CD4-positive, alpha-beta memory T cell (primary cell): ENCODE measurements at places on chromosomes 4 and X. TPM values are rescaled to one million over a fixed set of nuclear protein-coding genes. Genes with fewer than 3 reads are reported as not detected.

DCAF8L1 gene
- not detected for total RNA-seq

LPAR4 gene
- not detected for total RNA-seq

AR gene
- 0.19 TPM for total RNA-seq

ZCCHC12 gene
- not detected for total RNA-seq

MOB1B gene
- total RNA-seq, result 10.8 TPM

DOCK11 gene
- total RNA-seq, result 112 TPM

SUPT20HL2 gene
- not detected for total RNA-seq

PABPC1L2B gene
- total RNA-seq, result not detected

NUP62CL gene
- total RNA-seq, result 2.3 TPM

ZRSR2 gene
- total RNA-seq, result 30.7 TPM

GRCh38 chrX:150512461-150512901 lies 55.9 kb upstream of the MTM1 start:
- no peak for DNase-seq
- H3K27me3 ChIP-seq, result no peaks in the 10 kb centered on the region
- no peaks in the 10 kb centered on the region for H3K4me1 ChIP-seq
- no peak overlapping the region for H3K27ac ChIP-seq
- H3K4me3 ChIP-seq, result no peak overlapping the region
- no peaks in the 10 kb centered on the region for H3K36me3 ChIP-seq

DNA sequence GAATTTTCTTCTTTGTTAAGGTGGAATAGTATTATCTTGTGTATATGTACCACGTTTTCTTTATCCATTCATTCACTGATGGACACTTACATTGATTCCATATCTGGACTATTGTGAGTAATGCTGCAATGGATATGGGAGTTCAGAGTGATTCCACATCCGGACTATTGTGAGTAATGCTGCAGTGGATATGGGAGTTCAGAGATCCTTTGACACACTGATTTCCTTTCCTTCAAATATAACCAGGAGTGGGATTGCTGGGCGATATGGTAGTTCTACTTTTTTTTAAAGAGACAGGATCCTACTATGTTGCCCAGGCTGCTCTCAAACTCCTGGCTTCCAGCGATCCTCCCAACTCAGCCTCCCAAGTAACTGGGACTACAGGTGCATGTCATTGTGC lies 12.1 kb downstream of the TMEM156 start:
- H3K4me1 ChIP-seq, result no peaks in the 10 kb centered on the region
- H3K36me3 ChIP-seq, result no peaks in the 10 kb centered on the region
- no peaks in the 10 kb centered on the region for H3K27me3 ChIP-seq
- DNase-seq, result no peak
- no peak overlapping the region for H3K27ac ChIP-seq

- H3K4me3 ChIP-seq, result no peak overlapping the region
- DNase-seq, result no peak
- H3K4me1 ChIP-seq, result no peaks in the 10 kb centered on the region
These were observed 281.7 kb downstream of the UNC5C start for GRCh38 chr4:95267081-95267480.

DNA sequence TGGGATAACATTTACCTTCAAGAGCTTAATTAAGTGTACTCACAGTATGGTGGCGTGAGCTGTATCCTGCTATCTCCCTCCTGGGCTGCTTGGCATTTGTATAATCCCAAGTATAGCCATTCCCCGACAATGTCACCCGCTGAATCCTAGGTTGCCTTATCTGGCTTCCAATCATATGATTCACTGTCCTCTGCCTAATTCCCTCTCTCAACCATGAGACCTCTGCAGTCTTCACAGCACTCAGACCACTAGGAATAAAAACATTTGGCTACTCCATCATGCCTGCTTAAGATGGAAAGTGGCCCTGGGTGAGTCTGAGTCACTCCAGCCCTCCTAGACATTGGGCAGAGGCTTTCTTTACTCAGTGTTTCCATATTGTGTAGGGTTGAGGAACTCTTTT lies 28.9 kb upstream of the WDFY3 start:
- H3K27ac ChIP-seq, result no peak overlapping the region
- no peak for DNase-seq

GRCh38 chr4:185840201-185840600 lies 28.2 kb upstream of the SORBS2 start:
- no peak overlapping the region for H3K4me3 ChIP-seq
- DNase-seq, result no peak
- H3K27ac ChIP-seq, result no peak overlapping the region
- no peaks in the 10 kb centered on the region for H3K4me1 ChIP-seq

DNA sequence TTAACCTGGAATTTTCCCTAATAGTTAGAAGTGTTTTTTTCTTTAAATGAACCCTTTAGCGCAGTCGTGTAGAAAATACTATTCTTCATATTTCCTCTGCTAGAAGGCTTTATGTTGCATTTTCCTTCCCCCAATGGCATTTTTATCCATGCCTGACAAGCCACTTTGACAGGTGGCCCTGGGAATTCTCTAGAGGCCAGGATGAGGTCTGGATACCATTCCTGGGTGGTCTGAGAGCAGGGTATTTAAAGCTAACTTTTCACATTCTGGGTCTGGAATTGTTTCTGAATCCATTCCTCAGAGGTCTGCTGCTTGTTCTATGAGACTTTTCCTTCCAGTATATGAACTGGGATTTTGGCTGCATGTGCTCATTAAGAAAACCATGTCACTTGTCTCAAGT lies 31.2 kb upstream of the PDGFRA start:
- H3K4me1 ChIP-seq, result no peaks in the 10 kb centered on the region
- H3K27me3 ChIP-seq, result no peaks in the 10 kb centered on the region
- DNase-seq, result no peak
- H3K36me3 ChIP-seq, result no peaks in the 10 kb centered on the region
- H3K27ac ChIP-seq, result no peak overlapping the region

DNA sequence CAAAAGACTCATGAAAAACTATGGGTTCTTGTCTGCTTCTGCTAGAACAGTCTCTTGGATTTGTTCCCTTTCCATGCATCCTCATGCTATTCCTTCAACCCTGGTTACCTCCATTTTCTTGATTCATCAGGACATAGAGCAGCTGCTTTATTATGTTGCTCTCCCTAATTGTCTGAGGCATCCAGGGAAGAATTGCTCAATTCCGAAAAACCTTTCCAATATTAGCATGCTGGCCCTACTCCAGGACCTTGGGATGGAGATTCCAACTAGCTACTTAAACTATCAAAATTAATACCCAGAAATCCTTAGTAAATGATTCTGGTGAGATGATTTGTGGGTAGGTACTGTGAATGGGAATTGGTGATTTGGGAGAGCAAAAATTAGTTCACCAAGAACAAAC lies 56.6 kb upstream of the FAM47B start:
- no peak overlapping the region for H3K27ac ChIP-seq
- no peaks in the 10 kb centered on the region for H3K27me3 ChIP-seq
- H3K4me1 ChIP-seq, result no peaks in the 10 kb centered on the region

- no peak overlapping the region for H3K27ac ChIP-seq
- no peaks in the 10 kb centered on the region for H3K4me1 ChIP-seq
- no peaks in the 10 kb centered on the region for H3K36me3 ChIP-seq
These were observed 51.2 kb downstream of the LGI2 start for GRCh38 chr4:24979554-24979953.

DNA sequence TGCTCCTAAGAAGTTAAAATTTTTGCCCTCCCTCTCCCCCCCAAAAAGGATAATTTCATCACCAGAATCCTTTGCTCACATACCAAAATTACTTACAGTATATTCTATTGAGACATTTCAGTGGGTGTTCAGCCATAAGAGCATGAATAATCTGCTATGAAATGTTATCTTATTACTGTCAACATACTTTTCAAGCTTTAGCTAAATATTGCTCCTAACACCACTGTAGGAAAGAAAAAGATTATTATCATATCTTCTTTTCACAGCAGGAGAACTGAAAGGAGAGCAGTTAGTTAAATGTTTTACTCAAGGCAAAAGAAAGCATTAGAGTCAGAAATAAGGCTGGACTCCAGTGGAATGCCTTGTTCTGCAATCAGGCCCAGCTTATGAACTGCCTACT lies 231.0 kb upstream of the GYPA start:
- no peak for DNase-seq
- H3K4me1 ChIP-seq, result no peaks in the 10 kb centered on the region
- H3K4me3 ChIP-seq, result no peak overlapping the region
- no peaks in the 10 kb centered on the region for H3K27me3 ChIP-seq
- no peak overlapping the region for H3K27ac ChIP-seq
- H3K36me3 ChIP-seq, result no peaks in the 10 kb centered on the region

DNA sequence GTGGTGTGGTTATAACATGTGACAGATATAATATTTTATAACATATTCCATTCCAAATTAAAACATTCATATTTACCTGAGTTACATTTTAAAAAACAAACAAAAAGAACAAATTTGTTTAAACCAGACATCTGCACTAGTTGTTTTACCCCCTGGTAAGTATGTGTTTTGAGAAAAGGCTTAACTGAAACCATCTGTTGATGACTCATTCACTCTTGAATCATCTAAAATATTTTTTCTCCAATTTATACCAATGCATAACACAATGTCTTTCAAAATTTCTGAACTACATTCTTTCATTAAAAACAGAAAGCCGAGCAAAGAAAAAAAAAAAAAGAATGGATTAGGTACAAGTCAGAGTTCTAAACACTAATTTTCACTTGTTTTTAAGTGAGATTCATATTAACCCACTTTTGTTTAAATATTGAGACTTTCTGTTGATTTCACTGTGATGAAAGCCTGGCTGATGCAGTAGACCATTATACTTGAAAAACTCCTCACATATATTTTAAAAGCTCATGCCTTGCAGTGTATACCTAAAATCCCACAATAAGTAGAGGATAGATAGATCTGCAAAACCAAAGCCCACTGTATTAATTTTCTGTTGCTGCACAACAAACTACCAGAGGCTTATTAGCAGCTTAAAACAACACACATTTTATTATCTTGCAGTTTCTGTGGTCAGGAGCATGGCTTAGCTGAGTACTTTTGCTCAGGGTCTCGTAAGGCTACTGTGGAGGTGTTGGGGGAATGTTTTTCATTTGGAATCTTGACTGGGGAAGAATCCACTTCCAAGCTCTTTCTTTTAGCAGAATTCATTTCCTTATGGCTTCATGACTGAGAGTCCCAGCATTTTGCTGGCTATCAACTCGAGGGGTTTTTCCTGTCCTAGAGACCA lies 221.5 kb downstream of the PCDH18 start:
- no peak for DNase-seq
- H3K4me3 ChIP-seq, result no peak overlapping the region
- H3K4me1 ChIP-seq, result no peaks in the 10 kb centered on the region
- no peaks in the 10 kb centered on the region for H3K27me3 ChIP-seq
- H3K27ac ChIP-seq, result no peak overlapping the region
- H3K36me3 ChIP-seq, result no peaks in the 10 kb centered on the region

DNA sequence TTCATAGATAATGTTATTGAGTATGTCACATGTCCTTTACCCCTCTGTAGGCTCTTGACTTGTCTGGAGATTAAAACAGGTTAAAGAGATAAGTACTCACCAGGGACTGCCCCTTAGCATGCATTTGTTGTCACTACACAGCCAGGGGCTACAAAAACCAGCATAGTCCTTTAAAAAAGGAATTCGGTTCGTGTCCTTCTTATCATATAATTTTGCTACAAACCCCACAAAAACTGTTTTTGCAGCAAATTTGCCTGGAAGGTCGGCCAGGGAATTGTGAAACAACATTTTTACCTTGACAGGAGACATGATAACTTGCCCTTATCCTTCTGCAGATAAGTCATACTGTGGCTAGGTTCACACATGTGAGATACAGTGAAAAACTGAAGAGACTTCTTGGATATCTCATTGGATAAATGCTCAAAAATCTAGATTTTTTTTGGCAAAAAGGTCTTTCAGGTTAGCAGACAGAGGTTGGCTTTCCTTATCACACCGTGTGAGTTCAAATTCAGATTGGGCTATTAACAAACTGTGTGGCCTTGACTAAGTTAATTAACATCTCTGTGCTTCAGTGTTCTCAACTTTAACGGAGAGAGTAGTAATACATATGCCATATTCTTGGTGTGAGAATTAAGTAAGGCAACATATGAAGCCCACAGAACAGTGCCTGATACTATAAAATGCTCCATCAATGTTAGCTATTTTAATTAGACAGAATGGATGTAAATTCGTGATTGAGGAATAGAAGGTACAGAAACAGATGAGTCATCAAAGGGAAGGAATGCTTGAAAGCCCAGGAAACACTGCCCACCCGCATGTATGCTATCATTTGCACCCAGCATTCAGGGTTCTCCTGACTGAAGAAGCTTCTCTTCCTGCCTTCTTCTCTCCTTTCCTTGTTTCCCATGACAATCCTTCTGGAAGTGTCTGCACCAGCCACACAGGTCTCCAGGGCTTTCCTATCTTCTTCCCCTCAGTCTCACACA lies 30.0 kb downstream of the FAM9C start:
- no peak overlapping the region for H3K4me3 ChIP-seq
- H3K27ac ChIP-seq, result peak overlapping the region; percentile 61
- peaks cover 47% of the 10 kb centered on the region for H3K4me1 ChIP-seq
- H3K27me3 ChIP-seq, result no peaks in the 10 kb centered on the region
- H3K36me3 ChIP-seq, result no peaks in the 10 kb centered on the region

DNA sequence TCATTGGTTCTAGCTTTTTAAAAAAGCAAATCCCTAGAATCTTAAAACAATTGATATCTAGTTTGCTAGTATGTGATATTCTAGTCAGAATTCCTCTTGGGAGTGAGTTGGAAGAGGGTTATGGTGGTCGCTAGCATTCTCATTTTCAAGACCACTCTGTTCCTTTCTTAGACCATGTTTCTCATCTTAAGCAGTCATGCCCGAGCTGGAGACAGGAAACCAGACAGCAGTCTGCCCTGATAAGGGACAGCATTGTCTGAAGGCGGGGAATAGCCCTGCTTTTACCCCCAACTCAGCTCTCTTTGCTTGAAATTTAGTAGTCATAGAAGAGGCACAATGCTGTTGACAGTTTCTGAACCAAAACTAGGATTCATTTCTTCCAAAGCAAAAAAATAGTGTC lies 5.2 kb downstream of the KLF3 start:
- H3K27me3 ChIP-seq, result no peaks in the 10 kb centered on the region
- H3K27ac ChIP-seq, result peak overlapping the region; percentile 92
- H3K4me1 ChIP-seq, result peaks cover 78% of the 10 kb centered on the region

- no peak for DNase-seq
- no peak overlapping the region for H3K27ac ChIP-seq
- no peaks in the 10 kb centered on the region for H3K4me1 ChIP-seq
- no peaks in the 10 kb centered on the region for H3K27me3 ChIP-seq
These were observed 1185.2 kb downstream of the PCDH7 start for GRCh38 chr4:31905363-31905762.

DNA sequence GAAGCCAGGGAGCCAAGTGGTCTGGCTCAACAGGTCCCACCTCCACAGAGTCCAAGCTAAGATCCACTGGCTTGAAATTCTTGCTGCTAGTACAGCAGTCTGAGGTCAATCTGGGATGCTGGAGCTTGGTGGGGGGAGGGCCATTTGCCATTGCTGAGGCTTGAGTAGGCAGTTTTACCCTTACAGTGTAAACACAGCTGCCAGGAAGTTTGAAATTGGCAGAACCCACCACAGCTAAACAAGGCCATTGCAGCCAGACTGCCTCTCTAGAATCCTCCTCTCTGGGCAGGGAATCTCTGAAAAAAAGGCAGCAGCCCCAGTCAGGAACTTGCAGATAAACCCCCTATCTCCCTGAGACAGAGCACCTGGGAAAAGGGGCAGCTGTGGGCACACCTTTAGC lies 84.9 kb downstream of the EDA2R start:
- no peak overlapping the region for H3K4me3 ChIP-seq
- no peaks in the 10 kb centered on the region for H3K27me3 ChIP-seq
- H3K36me3 ChIP-seq, result no peaks in the 10 kb centered on the region
- no peaks in the 10 kb centered on the region for H3K4me1 ChIP-seq
- no peak overlapping the region for H3K27ac ChIP-seq
- no peak for DNase-seq
